ENCODE measurements at places on chromosomes 11 and 22. TPM values are rescaled to one million over a fixed set of nuclear protein-coding genes. Genes with fewer than 3 reads are reported as not detected.

DNA sequence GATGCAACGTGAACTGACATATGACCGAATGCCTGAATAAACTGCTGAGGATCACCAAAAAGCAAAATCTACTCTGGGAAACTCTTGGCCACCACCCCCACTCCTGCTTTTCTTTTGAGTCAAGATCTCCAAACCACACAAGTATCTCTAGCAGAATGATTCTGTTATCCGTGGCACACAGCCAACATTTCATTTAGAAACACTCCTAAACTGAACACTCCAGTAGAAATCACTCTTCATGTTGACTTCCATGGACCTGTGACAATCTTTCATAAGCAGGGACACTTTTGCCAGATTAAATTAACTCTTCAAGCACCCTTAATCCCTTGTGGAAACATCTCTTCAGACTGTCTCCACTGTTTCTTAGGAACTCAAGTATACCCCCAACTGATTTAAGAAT, 44.4 kb downstream of the VSIG10L2 start:
- peaks cover 30% of the 10 kb centered on the region for H3K36me3 ChIP-seq
- H3K4me3 ChIP-seq: no peak overlapping the region
- no peaks in the 10 kb centered on the region for H3K27me3 ChIP-seq
- H3K4me1 ChIP-seq: peaks cover 13% of the 10 kb centered on the region
- DNase-seq: no peak

GRCh38 chr11:35662061-35662648, 420 bp upstream of the TRIM44 start:
- no peak for DNase-seq
- peaks cover 34% of the 10 kb centered on the region for H3K36me3 ChIP-seq
- peak overlapping the region; percentile 13 for H3K27ac ChIP-seq
- H3K4me3 ChIP-seq: peak overlapping the region; percentile 73
- peaks cover 82% of the 10 kb centered on the region for H3K27me3 ChIP-seq

GRCh38 chr11:134797411-134798089, 385.5 kb upstream of the B3GAT1 start:
- H3K4me1 ChIP-seq: peaks cover 22% of the 10 kb centered on the region
- H3K4me3 ChIP-seq: no peak overlapping the region

- H3K4me3 ChIP-seq: no peak overlapping the region
- H3K27me3 ChIP-seq: no peaks in the 10 kb centered on the region
- H3K27ac ChIP-seq: no peak overlapping the region
- peaks cover 6% of the 10 kb centered on the region for H3K4me1 ChIP-seq
- H3K36me3 ChIP-seq: no peaks in the 10 kb centered on the region
- DNase-seq: no peak
Observed at GRCh38 chr11:23473782-23474181, 613.5 kb upstream of the CCDC179 start.

GRCh38 chr22:49869086-49869830, 15.6 kb downstream of the ZBED4 start:
- peaks cover 16% of the 10 kb centered on the region for H3K4me1 ChIP-seq
- DNase-seq: no peak

GRCh38 chr11:73980001-73980961, 2.4 kb downstream of the UCP2 start:
- peak overlapping the region; percentile 94 for H3K4me3 ChIP-seq
- peaks cover 32% of the 10 kb centered on the region for H3K4me1 ChIP-seq
- no peak for DNase-seq
- peaks cover 6% of the 10 kb centered on the region for H3K27me3 ChIP-seq
- H3K27ac ChIP-seq: peak overlapping the region; percentile 84
- peaks cover 51% of the 10 kb centered on the region for H3K36me3 ChIP-seq

- peaks cover 5% of the 10 kb centered on the region for H3K36me3 ChIP-seq
- H3K27me3 ChIP-seq: no peaks in the 10 kb centered on the region
- H3K27ac ChIP-seq: no peak overlapping the region
- peaks cover 28% of the 10 kb centered on the region for H3K4me1 ChIP-seq
- no peak overlapping the region for H3K4me3 ChIP-seq
Observed at GRCh38 chr11:266676-267439, 11.3 kb upstream of the NLRP6 start.

The OR6A2 gene
- 0.27 TPM for total RNA-seq

The LARGE2 gene
- 126 TPM for total RNA-seq

The MUC5B gene
- total RNA-seq: 1.6 TPM

The CHRM1 gene
- total RNA-seq: not detected

The TRIM51 gene
- not detected for total RNA-seq

The CDC45 gene
- total RNA-seq: 35.0 TPM

The APOC3 gene
- total RNA-seq: 2.1 TPM

Measured in WTC11 (cell line).